ENCODE measurements at places on chromosomes 3 and 15.

DNA sequence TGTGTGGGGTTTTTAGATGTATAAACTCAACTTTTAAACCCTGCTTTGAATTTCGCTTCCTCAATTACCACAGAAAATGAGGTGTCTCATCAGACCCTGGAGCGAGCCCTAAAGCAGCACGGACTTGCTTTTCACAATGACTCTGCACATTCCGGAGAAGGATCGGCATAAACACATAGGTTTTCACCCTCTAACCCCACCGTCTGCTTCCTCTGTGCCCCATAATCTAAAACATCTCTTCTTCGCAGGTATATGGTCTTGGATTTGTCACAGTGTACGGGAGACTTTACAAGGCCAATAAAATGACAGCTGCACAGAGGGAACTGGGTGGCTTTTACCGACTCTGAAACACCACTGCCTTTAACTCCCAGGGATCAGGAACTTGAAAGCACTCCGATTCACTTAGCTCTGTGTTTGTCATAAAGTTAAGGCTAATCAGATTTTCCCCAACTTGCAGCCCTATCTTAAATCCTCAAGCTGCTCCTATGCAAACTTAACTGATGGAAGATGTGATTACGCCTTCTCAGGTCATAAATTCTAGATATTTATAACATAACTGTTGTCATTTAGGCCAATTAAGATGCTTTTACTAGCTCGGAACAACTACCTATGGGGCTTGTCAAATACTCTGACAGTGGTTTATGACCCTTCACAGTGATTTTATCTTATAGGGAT lies 133.4 kb upstream of the WNT5A start:
- DNase-seq, result peak; percentile 30

DNA sequence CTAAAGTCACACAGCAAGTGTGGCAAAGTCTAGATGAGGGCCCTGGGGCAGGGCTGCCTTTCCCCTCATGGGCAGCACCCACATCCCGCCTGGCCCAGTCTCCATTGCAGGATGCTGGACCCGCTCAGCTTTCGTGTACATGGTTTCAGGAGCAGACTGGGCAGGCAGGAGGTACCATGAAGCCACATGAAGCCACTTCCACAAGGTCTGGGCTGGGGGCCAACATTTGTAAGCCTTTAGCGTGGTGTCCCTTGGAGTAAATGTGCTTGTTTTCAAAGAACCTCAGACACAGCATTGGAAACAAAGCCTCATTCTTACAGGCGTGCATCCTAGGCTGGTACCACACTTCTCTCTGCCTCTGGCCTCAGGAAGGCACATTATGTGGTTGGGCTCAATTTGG lies 34.5 kb downstream of the UMPS start:
- DNase-seq, result no peak

DNA sequence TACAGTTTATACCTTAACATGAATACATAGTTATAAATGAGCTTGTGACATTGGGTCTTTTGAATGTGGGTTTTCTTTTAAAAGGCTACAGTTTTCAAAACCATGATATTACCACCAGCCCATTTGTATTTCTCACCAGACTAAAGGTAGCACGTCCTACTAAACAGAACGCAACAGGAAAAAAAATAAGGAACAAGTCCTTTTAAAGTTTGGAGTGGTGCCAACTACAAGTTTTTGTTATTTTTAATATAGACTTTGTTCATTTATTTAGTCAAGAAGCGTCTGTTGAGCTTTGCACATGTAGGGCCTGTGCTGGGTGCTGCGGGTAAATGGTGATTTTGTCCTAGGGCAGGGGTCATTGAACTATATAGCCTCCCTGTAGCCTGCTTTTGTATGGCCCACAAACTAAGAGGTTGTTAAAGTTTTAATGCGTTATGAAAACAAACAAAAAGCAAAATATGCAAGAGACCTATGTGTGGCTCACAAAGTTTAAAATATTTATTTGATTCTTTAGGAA lies 164.4 kb downstream of the GHSR start:
- DNase-seq, result no peak

GRCh38 chr3:179488213-179488612 lies 36.9 kb upstream of the GNB4 start:
- no peak for DNase-seq

- DNase-seq, result no peak
Measured at GRCh38 chr3:104553121-104553520, 813.6 kb upstream of the ALCAM start.

DNA sequence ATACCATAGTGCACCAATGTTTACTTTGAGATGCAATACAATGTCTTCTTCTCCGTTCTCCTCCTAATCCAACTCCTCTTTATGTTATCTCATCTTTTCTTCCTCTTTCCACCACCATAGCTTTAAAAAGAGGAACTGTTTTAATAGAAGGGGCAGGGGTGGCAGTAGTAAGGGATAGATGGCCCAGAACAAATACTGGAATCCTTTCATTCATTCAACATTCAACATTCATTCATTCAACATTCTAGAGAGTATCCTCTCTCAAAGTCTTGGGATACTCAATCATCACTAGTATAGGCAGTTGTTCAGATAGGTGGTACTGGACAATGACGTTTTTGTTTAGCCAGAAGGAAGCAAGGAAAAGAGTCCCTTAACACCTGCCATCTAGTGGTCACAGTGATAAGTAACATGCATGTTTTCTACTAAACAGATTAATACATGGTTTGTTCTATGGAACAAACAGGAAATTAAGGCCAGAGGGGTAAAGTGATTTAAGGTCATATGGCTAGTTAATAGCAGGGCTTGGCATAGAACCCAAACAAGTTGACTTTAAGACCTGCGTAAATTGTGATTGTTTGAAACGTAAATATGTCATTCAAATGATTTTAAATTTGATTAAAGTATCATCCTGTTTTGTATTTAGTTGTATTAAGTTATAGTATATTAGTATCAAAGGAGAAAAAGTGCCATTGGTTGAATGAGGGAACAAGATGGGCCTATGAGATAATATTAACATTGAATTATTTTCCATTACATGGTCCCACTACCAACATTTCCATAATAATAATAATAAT lies 26.9 kb upstream of the EHHADH start:
- DNase-seq, result peak; percentile 27

DNA sequence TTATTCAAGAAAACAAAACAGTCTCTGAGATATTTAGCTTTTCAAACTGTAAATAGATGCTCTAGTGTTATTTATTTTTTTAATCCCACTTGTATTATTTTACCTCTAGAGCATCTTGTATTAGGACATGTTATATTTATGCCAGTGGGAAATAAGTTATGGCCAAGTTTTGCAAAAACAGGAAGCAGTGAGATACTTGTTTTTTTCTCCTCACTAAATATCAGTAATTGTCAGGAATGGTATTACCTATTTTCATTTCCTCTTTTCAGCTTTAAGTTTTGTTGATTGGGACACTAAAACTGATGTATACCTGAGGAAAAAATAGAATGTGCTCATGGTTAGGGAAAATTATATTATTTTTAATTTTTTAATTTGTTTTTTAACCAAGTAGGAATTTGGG lies 8.6 kb upstream of the IL20RB start:
- no peak for DNase-seq
